Ureter (tissue), 1 donor: ENCODE measurements at places on chromosomes 7 and 10. TPM values are rescaled to one million over a fixed set of nuclear protein-coding genes. Genes with fewer than 3 reads are reported as not detected.

Gene FRA10AC1
- total RNA-seq, result 29.1 TPM

DNA sequence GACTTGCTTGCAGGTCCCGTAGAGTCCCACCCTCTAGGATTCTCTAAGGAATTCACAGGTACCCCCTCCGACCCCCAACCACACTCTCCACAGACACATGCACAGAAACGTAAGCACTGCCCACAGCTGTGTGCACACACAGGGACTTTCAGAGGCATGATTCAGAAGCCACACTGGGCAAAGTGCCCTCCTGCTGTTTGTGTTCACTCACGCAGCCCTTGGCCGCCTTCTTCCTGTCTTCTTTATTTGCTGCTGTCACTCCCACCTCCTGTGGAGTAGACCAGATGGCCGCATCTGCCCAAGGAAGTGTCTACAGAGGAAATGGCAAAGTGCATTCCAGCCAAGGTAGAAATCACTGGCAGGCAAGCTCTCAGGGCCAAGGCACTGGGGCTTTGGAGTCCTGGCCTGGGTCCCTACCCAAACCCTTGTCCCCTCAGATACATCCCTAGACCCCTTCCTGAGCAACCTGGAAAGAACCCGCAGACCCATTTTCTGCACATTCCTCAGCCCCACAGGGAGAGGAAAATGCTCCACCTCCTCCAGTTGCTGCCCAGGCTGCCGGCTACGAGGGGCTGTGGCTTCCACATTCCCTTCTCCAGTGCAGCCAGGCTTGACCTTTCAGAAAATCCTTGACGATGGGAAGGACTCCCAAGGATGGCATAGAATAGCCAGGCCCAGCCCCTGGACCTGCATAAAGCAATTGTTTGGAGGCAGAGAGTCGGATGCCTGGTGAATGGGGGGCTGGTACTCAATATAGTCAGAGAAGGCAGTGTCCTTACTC, 21.6 kb upstream of the GIMAP8 start:
- DNase-seq, result peak; percentile 54

Gene SPDYE8
- total RNA-seq, result not detected

DNA sequence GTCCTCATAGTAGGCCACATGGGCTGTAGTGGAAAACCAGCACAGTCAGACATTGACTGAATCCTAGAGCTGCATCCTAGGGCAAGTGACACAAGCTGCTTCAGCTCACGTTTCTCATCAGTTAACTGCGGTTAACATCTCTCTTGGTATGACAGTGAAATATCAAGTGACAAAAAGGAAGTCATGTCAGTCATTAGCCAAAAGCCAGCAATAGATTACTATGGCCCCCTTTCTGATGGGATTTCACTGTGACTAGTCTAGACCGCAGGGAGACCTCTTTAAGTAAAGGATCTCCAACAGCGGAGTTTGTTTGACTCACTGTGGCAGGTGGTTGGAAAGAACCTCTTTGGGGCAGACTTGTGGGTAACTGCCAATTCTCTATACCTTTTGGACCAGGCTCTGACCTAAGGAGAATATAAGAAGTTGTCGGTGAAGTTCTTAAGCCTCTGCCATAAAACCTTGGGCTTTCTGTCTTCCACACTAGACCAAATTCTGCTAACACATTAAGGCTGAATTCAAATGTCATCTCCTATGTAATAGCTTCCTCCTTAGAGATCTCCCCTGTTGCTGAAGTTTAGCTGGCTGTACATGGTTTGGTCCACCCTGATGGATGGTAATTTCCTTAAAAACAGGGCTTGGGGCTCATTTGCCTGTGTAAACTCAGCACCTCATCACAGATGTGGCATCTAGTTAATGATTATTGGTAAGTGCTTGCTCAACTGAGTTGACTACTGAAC, 115.3 kb downstream of the SGMS1 start:
- no peak for DNase-seq

DNA sequence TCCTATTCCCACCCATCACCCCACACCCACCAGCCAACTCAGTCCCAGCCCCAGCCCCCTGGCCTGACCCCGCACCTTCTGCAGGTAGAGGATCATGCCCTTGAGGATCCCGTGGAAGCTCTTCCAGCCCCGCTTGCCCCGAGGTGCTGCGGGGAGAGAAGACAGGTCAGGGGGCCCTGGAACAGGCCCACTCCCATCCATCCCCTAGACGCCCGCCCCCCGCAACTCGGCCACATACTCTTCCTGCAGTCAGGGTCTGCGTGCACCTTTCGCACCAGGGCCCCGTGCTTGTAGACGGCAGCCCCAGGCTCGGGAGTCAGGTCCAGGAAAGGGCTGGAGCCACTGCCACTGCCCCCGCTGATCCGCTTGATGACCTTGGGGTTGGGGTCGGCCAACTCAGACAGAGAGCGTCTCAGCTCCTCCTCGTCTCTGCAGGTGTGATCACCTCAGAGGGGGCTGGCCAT, 9.6 kb downstream of the NFKB2 start:
- DNase-seq, result no peak

DNA sequence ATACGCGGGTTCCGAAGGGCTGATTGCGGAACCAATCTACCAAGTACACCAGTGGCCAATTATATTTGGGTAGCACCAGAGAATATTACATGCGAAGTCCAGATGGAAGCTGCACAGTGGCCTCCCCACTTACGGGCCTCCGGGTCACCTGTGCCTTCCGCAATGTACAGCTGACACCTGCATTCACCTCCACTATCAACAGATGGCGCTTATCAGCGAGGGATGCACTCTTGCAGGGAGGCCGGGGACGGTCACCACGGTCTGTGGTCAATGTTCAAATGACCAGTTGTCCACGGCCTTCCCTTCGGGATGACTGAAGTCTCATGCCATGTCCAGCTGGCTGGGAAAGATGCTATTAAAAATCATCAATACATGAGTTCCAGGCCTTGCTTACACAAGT, 47.6 kb downstream of the SLIT1 start:
- no peak for DNase-seq

Gene NUB1
- total RNA-seq, result 56.4 TPM

Gene CNNM1
- 1.1 TPM for total RNA-seq

DNA sequence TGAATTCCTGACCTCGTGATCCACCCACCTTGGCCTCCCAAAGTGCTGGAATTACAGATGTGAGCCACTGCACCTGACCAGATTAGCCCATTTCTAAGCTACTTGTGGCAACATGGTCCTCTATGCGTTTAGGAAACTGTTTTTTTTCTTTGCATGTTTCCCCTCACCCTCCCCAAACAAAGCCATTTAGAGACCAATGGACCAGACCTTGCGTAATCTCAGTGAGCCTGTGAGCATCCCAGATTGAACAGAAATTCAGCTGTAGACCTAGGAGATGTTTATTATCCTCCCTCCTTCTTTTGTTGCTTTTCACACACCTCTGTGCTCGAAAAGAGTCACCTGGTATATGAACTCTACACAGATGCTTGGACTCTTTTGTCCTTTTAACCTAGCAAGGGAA, 28.5 kb upstream of the CAMK1D start:
- no peak for DNase-seq
